ENCODE measurements at places on chromosomes 3 and 15.

GRCh38 chr3:50612970-50613846 lies 1.6 kb upstream of the CISH start:
- DNase-seq, result no peak

DNA sequence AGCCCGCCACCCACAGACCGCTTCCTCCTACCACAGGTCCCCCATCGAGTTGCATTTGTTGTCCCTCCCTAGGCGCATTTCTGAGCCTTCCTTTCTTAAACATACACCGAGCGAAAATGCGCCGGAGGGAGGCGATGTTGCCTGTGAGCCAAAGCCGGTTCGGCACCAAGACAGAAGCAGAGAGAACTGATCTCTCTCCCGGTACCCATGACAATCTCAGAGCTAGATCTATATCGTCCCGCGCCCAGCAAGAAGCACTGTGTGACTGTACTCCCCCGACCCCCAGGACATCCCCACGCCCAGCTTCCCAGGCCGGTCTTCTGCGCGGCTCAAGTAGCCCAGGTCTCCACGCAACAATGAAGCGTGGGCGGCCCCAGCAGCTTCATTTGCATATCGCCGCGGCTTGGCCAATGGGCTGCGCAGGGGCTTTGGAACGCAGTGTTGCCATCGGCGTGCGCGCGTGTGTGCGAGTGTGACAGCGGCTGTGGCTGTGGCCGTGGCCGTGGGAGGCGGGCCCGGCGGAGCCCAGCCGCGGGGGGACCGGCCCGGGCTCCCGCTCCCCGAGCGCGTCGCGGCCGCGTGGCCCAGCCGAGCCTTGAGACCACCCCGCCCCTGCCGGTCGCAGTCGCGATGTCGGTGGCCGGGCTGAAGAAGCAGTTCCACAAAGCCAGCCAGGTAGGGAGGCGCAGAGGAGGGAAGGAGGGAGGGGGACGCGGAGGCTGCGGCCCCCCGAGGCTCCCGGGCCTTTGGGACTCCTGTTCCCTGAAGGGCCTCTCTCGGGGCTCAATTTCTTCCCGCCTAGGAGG lies at the start of gene SH3GL3:
Gene SH3GL3 (plus strand): TSS at position 438 of the 806 bp plus-strand sequence. CDS start 193 bp downstream, at position 631.
- peak; percentile 71 for DNase-seq

GRCh38 chr3:183353421-183353820 lies 75.0 kb downstream of the MCF2L2 start:
- no peak for DNase-seq

DNA sequence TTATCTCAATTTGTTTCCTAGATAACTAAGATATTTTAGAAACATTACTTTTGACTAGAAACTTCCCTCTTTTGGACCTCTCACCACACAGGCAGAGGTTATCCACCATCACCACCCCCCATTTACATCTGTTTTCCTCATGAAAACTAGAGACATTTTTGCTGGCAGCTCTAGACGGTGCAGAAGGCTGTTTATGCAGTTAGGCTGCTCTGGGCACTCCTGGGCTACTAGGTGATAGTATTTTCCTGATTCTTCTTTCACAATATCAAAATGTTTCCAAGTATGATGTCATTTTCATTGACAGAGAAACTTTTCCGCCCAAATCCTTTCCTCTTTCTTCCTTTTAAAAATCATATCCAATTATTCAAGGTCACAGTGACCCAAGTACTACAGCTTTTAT lies 67.1 kb downstream of the PLOD2 start:
- peak; percentile 9 for DNase-seq

GRCh38 chr3:179882292-179882691 lies 154.4 kb downstream of the PEX5L start:
- DNase-seq, result no peak

GRCh38 chr3:47685037-47685436 lies 96.7 kb downstream of the SMARCC1 start:
- DNase-seq, result peak; percentile 19

DNA sequence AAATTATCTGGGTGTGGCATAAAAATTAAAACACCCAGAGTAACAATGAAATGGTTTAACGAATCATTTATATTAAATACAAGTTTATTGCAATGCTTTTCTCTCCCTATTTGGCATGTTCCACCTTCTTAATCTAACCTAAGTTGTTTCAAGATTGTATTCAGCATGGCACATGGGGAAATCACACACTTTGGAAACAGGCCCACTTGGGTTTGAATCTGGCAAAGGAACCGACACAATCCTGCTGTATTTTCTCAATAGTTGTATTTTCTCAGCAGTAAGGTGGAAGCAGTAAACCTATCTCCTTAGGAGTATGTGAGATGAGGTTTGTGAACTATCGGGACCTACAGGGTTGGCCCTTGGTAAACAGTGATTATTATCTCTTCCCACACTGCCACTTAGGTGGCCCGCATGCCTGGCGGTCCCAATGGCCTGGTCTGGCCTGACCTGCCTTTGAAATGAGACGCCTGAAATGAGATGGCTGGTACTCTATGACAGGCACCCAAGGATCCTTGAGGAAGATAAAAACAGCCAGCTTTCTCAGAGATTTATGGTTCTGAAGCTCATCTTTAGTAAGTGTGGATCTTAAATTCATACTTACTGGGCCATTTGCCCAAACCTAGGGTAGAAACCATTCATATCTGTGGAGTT lies 45.3 kb upstream of the VILL start:
- no peak for DNase-seq

- no peak for DNase-seq
Observed at GRCh38 chr15:92315595-92316211, 78.0 kb upstream of the ST8SIA2 start.

- peak; percentile 35 for DNase-seq
Observed at GRCh38 chr3:98732286-98733052, 30.7 kb upstream of the ST3GAL6 start.

DNA sequence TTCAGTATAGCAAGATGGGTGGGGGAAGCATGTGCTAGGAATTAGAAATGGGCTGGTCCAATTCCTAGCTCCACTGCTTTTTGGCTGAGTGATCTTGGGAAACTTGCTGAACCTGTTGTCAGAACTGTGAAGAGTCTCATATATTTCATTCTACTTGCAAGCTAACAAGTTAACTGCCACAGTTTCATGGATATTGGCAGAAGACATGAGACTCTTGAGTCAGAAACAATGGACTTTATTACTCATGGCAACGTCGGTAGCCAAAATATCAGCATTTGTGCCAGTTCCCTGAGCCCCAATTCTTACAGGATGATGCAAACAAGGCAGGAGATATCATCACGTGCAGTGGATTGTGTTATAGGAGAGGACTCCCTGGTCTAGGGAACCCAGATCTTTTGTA lies 26.6 kb upstream of the PLAAT1 start:
- DNase-seq, result no peak

DNA sequence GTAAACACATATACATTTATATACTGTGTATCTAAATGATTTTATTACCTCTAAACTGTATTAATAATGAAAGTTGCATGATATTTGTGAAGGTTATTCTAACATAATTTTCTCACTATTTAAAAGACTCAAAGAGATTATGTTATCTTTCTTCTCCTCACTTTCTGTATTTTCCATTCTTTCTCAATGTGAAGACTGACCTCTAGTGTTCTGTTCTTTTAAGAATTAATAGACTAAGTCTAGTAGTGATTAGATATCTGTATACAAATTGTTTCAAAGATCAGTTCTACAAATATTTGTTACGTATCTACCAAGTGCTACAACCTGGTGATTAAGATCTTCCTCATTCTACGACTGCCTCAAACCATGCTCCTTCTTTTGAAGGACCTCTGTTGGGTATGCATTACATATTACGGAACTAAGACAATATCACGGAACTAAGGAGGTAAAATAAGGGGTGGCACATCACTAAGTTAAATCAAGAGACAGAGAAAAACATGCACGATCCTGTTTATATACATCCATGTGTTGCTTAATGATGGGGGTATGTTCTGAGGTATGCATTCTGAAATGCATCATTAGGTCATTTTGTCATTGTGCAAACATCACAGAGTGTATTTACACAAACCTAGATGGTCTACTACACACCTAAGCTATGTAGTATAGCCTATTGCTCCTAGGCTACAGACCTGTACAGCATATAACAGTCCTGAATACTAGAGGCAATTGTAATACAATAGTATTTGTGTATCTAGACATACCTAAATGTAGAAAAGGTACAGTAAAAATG lies 161.5 kb upstream of the KBTBD8 start:
- peak; percentile 9 for DNase-seq

DNA sequence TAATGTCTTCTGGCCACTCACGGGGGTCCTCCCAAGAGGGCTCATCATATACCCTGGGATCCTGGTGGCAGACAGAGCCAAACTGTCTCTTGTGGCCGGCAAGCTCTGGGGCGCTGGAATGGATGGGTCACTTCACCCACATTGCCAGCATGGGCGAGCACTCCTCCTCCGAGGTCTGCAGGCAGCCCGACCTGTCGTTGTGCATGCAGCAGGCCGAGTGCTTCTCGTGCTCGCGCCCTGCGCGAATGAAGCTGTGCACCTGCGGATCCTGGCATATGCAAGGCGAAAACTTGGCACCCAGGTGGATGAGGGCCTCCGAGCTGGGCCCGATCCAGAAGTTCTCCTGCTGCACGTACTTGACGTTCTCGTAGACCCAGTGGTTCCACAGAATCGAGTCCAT lies 33.6 kb upstream of the GRIP2 start:
- DNase-seq, result no peak

DNA sequence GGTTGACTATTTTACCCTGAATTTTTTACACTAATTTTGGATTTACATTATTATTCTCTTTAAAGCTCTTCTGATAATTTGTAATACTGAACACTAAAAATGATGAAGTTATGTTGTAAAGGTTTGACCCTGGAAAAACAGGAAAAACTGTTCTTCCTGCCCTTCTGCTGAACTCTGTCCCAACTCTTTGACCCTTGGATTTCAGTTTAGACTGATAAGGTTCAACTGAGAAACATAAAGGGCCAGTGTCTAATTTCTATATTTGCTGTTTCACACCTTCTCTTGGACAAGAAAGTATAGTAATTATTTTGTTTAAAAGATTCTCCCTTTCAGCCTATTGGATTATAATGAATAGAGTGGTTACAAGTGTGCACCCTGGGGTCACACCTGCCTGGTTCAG lies 12.8 kb upstream of the TMOD3 start:
- no peak for DNase-seq

- DNase-seq, result no peak
Observed at GRCh38 chr3:180694321-180694720, 15.0 kb upstream of the CCDC39 start.

- DNase-seq, result no peak
Observed at GRCh38 chr3:85808755-85809154, 850.0 kb downstream of the CADM2 start.

GRCh38 chr3:179072100-179072438 lies 460 bp upstream of the ZMAT3 start:
- no peak for DNase-seq

DNA sequence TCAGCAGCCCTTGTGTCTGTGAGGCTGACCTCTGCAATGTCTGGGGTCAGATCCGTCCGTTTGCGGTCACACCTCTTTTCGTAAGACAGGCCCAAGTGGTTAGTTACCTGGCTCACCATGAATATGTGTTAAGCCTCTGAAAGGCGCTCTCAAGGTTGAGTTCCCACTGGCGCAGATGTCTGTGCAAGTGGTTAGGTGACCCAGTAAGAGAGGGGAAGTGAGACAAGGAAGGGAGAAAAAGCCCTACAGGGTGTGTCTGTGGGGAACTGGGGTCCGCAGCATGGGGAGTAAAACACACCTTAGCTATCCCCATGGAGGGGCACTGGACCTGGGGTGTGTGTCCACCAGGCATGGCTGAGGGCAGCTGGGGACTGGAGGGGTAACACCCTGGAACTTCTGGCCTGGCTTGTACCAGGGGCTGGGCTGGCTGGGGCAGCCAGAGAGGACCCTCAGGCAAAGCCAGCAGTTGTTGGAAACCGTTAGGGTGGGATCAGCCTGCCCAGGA lies 391.6 kb upstream of the PROK2 start:
- no peak for DNase-seq

DNA sequence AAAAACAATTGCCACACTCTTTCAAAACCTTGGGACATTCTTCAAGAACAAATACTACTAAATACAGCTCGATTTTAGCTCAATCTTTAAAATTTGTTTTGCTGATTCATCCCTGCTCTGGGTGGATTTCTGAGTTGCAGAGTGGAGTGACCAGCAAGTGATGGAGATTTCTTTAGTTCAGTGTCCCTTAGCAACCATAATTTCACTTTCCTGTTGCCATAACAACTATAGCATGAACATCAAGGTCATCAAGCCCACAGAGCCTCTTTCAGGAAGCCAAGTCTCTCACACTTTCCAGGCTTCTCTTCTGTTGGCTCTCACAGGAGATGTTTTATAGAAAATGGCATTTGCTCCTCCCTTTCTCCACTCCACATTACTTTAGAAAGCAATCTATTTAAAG lies 597.2 kb upstream of the ADAMTS9 start:
- no peak for DNase-seq

- DNase-seq, result no peak
Observed at GRCh38 chr15:51782357-51782896, 31.0 kb downstream of the TMOD2 start.

- no peak for DNase-seq
Observed at GRCh38 chr3:50563867-50564266, 3.7 kb downstream of the C3orf18 start.

DNA sequence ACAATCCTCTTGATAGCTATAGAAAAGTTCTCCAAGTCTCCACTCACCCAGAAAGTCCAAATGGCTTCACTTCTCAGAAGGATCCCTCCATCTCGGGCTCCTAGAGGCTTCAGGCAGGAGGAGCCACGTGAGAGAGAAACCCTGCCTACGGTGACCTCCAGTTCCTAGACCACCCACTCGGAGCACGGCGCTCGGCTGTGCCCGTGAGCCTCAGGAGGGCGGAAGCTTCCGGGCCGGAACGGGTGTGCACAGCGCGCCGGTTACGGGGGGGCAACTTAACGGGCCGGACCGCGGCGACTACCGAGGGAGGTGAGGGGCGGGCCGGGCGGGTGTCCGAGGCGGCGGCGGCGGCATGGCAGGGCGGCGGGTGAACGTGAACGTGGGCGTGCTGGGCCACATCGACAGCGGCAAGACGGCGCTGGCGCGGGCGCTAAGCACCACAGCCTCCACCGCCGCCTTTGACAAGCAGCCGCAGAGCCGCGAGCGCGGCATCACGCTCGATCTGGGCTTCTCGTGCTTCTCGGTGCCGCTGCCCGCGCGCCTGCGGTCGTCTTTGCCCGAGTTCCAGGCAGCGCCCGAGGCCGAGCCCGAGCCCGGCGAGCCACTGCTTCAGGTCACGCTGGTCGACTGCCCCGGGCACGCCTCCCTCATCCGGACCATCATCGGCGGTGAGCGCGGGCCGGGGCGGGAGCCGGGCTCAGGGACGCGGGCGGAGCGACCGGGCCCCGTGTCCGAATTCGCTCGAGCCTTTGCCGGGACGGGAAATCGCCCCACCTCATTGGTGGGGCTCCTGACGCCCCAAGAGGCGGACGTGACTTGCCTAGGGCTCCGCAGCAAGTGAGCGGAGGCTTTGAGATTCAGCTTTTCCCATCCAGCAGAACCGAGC lies at the start of gene EEFSEC:
Gene EEFSEC (plus strand): TSS at position 326 of the 886 bp plus-strand sequence. CDS start 27 bp downstream, at position 353.
- DNase-seq, result peak; percentile 81

DNA sequence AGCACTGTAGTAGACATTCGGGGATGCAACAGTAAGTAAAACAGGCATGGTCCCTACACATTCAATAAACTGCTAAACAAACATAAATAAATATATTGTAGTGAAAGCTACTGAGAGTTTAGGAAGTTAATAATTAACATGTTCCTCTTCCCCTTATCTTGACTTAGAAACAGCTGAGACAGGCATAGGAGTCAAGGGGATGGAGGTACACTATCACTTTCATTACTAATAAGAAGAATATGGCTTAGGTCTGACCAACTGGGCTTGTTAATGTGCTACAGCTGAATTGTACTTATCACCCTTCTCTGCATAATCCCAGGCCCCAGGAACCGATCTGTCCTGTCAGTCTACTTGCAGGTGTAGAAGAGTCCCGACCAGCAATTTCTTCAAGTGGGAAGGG lies 116.3 kb upstream of the DAZL start:
- no peak for DNase-seq
